Vagina (tissue), 2 donors: ENCODE measurements at places on chromosomes 12 and 14.

DNA sequence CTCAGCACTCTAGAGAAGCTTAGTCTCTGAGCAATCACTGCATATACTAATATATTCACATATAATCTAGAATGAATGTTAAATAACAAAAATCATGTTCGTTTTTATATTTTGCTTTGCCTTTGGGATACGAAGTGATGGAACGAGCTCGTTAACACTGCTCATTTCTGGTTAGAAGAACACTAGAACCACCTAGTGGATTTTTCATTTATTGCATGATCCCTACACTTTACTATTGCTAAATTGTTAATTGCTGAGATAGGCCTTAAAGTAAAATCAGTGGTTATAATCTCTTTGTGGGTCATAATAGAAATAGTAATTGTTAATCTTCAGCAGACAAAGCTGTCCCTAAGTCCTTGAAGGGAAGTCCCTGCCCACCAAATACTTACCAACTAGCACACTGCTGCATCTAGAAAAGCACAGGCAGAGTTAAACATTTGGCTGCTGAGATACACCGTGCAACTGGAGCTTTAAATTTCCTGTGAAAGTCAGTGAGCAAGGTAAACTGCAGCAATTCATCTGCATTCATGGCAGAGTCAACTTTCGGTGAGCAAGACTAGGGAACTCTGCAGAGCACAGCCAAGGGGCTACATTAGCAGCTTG, 353.7 kb downstream of the APAF1 start:
- no peak for DNase-seq

GRCh38 chr14:37437490-37437889, 157.6 kb downstream of the FOXA1 start:
- DNase-seq, result no peak

GRCh38 chr14:54450535-54450934, 9.4 kb upstream of the CNIH1 start:
- DNase-seq, result no peak

- no peak for DNase-seq
Measured at GRCh38 chr14:22390824-22391461, 198.1 kb downstream of the DAD1 start.

- DNase-seq, result no peak
Measured at GRCh38 chr14:31465111-31465510, 7.8 kb upstream of the DTD2 start.

DNA sequence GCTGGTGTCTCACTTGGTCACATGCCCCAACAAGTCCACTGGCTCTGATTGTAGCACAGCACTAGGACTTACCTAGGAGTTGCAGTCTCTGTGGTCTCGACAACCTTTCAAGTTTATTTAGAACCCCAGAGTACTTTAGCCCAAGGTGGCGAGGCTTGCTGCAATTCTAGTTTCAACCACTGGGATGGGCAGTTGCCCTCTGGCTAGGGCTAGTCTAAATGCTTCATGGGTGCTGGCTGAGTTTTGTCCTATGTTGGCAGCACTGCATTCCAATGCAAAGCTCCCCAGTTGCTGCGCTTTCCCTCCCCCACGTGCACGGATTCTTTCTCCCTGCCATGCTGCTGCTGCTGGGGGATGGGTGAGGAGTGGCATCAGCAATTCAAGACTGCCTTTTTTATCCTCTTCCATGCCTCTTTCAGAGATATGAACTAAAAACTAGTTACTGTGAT, 207.9 kb downstream of the SYNE2 start:
- DNase-seq, result no peak

DNA sequence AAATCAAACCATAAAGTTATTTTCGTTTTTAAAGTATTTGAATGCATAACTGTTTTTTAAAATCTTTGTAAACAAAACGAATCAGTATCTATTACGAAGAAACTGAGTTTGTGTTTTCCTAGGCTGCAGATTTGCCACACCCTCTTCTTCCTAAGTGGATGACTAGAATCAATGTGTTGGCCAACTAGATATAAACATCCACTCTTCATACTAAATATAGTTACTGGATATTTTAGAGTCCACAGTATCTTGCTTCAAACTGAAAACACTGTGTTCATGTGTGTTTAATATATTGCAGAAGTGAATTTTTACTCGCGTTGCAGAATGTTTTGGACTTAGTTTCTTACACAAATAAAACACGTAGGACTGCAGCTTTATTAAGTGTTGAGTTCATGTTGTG, 63.2 kb downstream of the KLHL28 start:
- no peak for DNase-seq

- no peak for DNase-seq
Measured at GRCh38 chr14:88322504-88323085, 474 bp downstream of the KCNK10 start.

GRCh38 chr12:93777254-93777653, 100.1 kb downstream of the CRADD start:
- DNase-seq, result no peak

DNA sequence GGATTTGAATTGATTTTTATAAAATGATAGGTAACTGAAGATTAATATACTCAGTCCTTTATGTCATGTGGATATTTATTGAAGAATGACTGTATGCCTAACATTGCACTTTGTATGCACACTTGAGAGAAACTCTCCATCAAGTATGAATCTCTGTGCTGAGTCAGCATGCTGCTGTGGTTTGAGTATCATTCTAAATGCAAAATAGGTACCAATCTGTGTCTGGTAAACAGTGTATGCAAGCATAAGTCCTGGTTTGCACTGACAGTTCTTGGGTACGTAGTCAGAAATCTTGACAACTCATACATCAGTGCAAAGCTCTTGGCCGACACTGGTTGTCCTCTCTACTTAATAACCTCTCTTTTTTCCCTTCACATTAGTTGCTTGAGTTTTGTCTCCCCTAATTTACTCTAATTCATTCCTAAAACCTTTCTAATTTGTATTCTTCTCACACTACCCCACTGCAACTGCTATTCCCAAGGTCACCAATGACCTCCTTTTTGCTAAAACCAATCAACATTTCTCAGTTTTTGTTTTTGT, 21.8 kb downstream of the MGAT4C start:
- no peak for DNase-seq

- DNase-seq, result no peak
Measured at GRCh38 chr14:104164041-104164440, 25.7 kb downstream of the KIF26A start.

DNA sequence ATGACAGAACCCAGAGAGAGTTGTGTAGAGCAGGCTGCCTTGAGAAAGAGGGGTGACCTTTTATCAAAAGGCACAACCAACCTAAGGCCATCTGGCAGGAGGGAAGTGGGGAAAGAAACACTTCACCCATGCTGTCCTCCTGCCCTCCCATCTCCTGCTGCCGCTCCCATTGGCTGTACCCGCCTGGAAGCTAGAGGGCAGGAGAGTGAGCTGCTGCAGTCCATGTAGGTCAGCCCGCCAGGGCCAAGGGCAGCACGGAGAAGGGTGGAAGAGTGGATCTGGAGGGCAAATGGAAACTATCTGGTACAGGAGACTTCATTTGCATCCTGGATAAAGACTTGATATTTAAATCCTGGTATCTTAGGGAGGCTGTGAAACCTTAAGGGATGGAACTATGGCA, 11.5 kb upstream of the CABP1 start:
- DNase-seq, result no peak

DNA sequence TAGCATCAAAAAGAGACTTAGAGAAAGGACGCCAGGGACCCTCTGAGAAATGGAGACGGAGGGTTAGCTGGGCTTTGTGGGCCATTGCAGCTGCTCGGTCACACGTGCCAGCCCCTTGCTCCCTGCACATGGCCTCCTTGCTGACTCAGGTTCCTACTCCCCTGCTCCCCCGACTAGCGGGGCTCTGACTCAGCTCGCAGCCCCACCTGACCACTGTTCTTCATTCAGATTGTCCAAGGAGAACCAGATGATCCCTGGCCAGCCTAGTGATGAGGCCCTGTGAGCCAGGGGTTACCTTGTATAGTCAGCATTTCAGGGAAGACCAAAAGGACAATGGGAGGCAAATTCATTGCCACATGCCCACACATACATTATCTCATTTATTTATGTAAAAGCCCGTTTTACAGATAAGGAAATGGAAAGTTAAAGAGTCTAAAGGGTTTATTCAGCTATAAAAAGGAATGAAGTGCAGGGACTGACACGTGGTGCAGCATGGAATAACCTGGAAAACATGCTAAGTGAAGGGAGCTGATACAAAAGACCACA, 103.4 kb downstream of the LGMN start:
- DNase-seq, result no peak

- no peak for DNase-seq
Measured at GRCh38 chr14:91357272-91358024, 60.2 kb downstream of the CCDC88C start.

DNA sequence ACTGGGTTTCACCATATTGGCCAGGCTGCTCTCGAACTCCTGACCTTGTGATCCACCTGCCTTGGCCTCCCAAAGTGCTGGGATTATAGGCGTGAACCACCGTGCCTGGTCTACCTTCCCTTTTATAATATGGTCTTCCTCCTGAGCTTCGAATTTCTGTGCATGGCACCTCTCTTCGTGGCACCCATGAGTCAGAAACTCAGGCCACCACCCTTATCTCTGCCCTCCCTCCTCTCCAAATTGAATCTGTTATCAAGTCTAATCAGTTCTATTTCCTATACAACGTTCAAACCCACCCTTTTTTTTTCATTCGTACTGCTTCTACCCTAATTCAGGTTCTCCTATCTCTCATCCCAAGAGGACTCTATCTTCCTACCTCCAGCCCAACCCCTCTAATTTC, 5.0 kb upstream of the TINF2 start:
- no peak for DNase-seq

DNA sequence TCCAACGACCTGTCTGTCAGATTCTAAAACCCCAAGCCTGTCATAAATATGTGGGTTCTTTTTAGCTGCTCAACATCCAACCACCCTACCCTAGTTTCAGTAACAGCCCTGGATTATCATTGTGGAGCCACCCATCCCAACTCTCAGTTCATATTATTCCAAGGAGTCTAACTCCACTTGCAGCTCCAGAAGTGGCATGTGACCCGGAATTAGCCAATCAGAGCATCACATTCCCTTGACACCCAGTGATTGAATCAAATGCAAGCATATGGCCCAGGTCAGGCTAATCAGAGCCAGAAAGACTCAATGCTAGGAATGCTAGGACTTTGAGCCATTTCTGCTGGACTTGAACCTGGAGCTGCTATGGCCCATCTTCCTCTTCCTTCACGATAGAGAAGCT, 17.1 kb upstream of the HSP90B1 start:
- DNase-seq, result no peak

- DNase-seq, result no peak
Measured at GRCh38 chr14:61498303-61498702, 176.9 kb downstream of the PRKCH start.

DNA sequence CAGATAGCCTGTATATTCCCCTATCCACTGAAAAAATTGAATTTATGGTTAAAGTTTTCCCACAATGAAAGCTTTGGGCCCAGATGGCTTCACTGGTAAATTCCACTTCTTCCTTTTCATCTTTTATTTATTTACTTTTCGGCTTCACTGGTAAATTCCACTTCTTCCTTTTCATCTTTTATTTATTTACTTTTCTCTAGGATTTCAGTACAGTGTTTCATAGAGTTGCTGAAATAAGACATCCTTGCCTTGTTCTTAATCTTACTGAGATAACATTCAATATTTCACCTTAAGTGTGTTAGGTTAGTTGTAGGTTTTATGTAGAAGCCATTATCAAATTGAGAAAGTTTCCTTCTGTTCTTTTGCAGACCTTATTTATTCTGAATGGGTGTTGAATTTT, 18.9 kb upstream of the KLRG1 start:
- DNase-seq, result no peak

DNA sequence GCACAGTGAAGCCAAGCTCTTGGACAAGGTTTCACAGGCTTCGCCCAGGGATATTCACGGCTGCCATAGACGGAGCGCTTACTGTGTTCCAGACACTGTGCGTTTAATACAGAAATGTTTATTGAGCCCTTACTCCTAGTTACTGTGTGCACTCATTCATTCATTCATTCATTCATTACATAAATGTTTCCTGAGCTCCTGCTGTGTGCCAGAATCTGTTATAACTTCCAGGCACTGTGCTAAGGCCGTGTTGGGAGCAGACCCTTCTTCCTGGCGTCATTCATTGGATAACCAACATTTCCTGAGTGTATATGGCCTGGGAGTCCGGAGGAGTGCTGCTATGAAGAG, 760 bp upstream of the MED13L start:
- DNase-seq, result no peak

GRCh38 chr12:27246774-27247173, 2.7 kb downstream of the STK38L start:
- no peak for DNase-seq

- no peak for DNase-seq
Measured at GRCh38 chr14:75205591-75205990, 29.2 kb upstream of the TMED10 start.

DNA sequence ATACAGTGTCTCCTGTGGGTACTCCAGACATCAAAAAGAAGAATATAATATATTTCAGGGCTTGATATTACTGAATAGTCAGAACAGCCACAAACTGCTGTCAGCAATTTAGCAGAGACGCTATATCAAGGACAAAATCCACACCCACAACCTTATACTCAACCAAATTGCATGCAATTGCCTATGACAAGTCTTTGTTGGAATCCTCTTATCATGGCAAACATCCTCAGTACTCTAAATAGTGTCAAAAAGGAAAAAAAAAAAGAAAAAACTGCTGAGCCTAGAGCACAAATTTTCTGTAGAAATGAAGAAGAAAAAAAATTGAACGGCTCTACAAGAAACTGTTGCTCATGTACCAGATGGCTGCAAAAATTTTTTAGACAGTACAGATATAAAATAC, 485.7 kb downstream of the TMTC2 start:
- no peak for DNase-seq

GRCh38 chr14:96826818-96827217, 29.6 kb downstream of the VRK1 start:
- DNase-seq, result no peak

GRCh38 chr12:98736352-98737321, 91.5 kb downstream of the APAF1 start:
- no peak for DNase-seq

DNA sequence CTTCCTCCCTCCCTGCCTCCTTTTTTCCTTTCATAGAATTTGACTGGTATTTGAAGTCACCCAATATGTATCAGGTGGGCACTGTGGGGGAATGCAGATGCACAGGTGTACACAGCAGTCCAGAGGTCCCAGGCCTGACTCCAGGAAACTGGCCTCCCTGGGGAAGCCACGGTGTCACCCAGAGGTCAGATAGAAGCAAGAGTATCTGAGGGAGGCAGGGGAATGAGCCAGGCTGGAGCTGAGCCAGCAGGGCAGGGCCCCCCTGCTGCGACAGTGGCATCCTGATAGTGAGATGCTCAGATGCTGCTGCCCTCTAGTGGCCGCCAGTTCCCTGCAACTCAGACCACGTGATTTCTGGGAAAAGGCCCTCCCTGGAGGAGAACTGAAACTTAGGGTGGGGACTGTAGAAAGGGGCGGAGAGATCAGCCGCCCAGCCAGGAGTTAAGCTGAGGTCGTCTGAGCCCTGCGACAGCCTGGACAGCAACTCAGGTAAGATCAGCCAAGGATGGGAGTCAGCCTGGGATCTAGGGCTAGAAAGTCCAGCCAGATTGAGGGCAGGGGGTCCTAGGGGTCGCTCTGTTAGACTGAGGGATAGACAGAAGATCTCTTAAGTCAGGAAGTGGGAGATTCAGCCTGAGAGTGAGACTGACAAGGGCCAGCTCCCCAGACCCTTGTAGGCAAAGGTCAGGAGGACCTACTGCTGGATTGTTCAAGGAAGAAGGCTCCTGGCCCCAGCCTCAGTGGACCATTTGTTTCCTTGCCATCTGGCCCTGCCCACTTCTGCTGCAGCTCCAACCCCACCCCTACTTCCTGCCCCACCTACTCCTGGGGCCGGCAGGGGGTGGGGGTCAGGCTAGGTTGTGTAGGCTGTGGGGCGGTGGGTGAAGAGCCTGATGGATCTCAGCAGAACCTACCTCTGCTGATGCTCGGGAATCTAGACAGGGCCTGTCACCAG, at the start of gene IRF9:
TSS of gene IRF9 (plus strand) at position 416 of the 955 bp plus-strand sequence. CDS start 880 bp downstream, outside the sequence.
- DNase-seq, result peak; percentile 97
